ENCODE measurements at places on chromosomes 2 and 18.
A peak's percentile ranks its signal among the peaks of the same experiment; 100 is the strongest.

DNA sequence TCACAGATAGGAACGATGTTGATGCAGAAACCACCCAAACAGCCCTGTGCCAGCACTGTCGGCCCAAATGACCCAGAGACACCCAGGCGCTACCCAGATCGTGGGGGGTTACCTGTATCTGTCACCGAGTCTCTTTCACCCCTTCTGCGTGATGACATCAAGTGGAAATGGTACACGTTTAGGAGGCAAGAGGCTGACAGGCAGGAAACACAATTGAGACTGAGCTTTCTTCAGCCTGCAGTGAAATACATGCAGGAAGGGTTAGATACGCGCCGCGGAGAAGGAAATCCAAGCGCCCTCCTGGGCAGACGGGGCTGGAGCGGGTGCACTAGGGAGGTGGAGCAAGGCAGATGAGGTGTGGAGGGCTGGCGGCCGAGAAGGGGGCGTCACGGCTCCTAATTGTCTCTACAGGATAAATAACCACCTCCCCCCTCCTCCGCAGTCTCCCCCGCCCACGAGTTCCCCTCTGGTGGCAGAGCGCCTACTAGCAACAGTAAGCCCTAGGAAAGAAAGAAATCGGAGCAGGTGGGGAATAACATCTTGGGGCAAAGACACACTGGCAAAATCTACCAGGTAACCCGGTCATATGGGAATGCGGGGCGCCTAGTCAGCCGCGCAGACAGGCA lies at the start of gene RNF152:
Gene RNF152, minus strand, starts transcription at position 325 of the 626 bp plus-strand sequence. CDS start 76,544 bp downstream, outside the sequence.
- DNase-seq = peak; percentile 67

GRCh38 chr2:18408638-18409037 lies 151.8 kb downstream of the RDH14 start:
- no peak for DNase-seq

DNA sequence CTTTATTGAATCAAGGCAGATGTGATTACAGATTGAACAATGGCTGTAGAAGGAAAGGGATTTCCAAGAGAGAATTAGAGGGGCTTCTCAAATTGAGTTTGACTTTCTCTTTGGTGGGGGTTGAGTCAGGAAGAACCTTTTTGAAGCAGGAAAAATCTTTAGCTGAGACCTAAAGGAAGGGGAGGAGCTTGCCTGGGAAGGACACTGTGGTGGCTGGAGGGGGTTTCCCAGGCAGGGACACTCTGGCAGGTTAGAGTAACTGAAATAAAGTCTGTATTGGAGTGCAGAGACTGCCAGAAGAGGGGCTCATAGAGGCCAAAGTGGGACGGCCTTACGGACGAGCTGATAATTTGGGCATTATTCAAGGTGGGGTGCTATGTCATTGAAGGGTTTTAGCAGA lies 69.3 kb downstream of the NEDD4L start:
- DNase-seq = no peak

GRCh38 chr2:102345329-102345920 lies 10.2 kb upstream of the IL18R1 start:
- DNase-seq = no peak

DNA sequence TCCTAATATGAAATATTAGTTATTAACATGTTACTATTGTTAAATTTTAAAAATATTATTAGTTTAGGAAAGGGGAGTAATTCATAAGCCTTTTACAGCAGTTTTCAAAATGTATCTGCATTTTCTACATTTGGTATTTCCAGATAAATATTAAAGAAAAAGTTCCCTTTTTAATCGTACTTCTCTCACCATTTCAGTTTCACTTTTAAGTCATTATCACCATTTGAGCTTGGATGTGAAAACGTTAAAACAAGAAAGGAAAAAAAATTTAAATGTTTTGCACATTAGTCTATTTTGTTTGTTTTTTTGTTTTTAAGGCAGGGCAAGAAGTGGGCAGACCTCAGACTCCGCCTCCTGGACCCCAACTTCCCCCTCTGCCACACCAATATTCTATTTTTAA lies 3.3 kb upstream of the SRSF7 start:
- DNase-seq = no peak

GRCh38 chr2:221167561-221167960 lies 404.5 kb downstream of the EPHA4 start:
- no peak for DNase-seq

DNA sequence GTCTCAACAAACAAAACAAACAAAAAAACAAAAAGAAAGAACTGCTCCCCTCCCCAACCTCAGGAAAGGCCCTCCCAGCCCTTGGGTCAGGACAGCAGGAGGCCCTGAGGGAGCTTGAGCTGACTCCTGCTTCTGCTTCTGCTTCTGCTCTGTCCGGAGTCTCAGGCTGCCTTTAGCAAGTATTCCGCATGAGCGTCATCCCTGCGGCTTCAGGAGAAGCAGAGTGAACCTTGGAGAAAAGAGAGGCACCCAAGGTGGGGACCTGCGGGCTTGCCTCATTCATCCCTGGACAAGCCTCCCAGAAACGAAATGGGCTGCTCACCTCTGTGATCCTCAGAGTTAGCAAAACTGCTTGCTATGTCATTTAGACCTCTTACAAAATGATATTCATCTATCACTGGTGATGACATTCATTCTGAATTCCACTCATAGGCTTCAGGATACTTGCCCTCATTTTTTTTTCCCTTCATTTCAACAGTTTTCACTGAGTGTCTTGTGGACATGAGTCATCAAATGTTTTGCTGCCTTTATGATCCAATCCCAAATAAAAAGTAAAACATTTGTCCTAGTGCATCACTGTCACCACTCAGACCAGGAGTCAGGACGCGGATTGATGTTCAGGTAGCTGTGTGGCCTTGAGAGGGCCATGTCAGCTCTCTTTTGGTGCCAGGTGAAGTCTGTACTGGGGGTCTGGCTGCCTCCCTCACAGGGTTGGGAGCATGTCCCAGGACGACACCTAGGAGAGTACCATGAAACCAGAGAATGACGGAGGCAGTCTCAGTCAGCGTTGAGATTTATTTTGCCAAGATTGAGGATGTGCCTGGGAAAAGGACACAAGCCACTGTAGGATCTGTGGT lies 51.7 kb downstream of the IMPA2 start:
- no peak for DNase-seq

- DNase-seq = no peak
Measured at GRCh38 chr2:128440666-128441340, 122.1 kb upstream of the HS6ST1 start.

DNA sequence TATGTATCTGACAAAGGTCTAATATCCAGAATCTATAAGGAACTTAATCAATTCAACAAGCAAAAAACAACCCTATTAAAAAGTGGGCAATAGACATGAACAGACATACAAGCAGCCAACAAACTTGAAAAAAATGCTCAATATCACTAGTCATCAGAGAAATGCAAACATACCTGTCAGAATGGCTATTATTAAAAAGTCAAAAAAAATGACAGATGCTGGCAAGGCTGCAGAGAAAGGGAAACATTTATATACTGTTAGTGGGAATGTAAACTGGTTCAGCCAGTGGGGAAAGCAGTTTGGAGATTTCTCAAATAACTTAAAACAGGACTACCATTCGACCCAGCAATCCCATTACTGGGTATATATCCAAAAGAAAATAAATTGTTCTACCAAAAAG lies 21.6 kb downstream of the SESTD1 start:
- DNase-seq = no peak

DNA sequence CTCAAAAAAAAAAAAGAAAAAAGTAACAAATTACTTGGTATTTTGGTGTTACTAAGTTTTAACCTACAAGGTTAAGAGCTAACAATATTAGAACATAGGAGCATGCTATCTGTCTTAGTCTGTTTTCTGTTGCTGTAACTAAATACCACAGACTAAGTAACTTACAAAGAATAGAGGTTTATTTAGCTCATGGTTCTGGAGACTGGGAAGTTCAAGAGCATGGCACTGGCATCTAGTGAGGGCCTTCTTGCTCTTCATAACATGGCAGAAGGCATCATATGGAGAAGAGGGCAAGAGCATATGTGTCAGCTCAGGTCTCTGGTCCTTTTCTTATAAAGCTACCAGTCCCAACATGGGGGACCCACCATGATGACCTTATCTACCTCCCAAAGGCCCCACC lies 36.5 kb downstream of the SMARCAL1 start:
- DNase-seq = no peak

- peak; percentile 77 for DNase-seq
Measured at GRCh38 chr2:65300134-65300760, 72.6 kb downstream of the ACTR2 start.

- no peak for DNase-seq
Measured at GRCh38 chr18:69947361-69948133, at the start of gene CD226. CD226 (minus strand) TSS chr18:69947873; CDS start chr18:69947406, 467 bp downstream.

GRCh38 chr2:167944825-167945659 lies 302.4 kb downstream of the STK39 start:
- no peak for DNase-seq

GRCh38 chr2:233395687-233396086 lies 41.4 kb downstream of the DGKD start:
- peak; percentile 80 for DNase-seq

- DNase-seq = peak; percentile 66
Measured at GRCh38 chr18:74342416-74343043, 26.9 kb downstream of the C18orf63 start.

GRCh38 chr18:57965246-57965645 lies 78.8 kb upstream of the NEDD4L start:
- DNase-seq = no peak

- DNase-seq = peak; percentile 86
Measured at GRCh38 chr2:27211943-27212625, at the start of the genes ATRAID and SLC5A6. ATRAID (plus strand) TSS chr2:27212041; CDS start chr2:27212369, 328 bp downstream. SLC5A6 (minus strand) TSS chr2:27212268; CDS start chr2:27207650, 4,618 bp downstream.

GRCh38 chr2:212364112-212364985 lies 174.3 kb downstream of the ERBB4 start:
- DNase-seq = no peak

- DNase-seq = no peak
Measured at GRCh38 chr2:11157296-11157695, 2.0 kb downstream of the SLC66A3 start.

DNA sequence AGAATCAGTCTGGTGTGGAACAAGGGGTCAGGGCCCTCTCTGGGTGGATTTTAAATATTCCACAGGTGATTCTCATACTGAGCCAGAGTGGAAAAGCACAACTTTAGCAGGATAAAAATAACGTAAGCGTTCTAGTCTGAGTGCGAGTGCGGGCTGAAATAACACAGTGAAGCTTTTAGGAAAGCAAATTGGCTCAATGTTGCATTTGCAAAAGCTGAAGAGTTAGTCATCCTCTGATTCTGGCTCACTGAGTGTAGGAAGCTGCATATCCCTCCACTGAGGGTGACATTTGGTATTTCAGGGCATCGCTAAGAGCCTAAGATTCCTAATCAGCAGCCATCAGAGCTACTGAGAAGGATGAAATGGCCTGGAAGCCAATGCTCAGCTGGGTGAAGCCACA lies 134.7 kb downstream of the RIF1 start:
- no peak for DNase-seq

DNA sequence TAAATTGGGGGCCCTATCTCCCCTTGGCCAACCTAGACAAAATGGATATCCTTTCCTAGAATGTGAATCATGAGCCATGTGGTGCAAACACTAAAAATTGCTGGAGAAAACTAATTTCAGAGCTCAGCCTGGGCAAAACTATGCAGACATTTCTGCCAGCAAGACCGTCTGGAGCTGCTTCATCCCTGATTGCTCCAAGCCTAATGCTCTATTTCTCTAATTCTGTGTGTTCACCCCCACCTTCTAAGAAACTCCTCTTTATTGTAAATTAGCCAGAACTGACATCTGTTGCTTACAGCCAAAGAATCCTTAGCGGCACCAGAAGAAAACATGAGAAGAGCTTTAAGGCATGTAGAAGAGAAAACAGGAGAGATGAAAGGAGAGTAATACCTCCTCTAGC lies 337.7 kb upstream of the CHAC2 start:
- DNase-seq = no peak

DNA sequence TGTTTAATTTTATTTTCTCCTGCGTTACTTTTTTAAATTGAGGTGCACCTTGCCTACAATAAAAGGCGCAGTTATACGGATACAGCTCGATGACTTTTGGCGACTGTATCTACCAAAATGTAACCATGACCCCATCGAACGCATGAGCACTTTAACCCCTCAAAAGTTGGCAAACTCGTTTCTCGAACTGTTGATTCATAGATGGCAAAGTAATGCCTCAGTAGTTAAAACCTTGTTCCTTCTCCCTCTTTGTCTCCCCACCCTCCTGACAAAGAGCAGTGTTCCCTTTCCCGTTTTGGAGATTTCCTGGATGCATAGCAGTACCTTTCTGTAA lies 577 bp downstream of the MOGAT1 start:
- DNase-seq = no peak

DNA sequence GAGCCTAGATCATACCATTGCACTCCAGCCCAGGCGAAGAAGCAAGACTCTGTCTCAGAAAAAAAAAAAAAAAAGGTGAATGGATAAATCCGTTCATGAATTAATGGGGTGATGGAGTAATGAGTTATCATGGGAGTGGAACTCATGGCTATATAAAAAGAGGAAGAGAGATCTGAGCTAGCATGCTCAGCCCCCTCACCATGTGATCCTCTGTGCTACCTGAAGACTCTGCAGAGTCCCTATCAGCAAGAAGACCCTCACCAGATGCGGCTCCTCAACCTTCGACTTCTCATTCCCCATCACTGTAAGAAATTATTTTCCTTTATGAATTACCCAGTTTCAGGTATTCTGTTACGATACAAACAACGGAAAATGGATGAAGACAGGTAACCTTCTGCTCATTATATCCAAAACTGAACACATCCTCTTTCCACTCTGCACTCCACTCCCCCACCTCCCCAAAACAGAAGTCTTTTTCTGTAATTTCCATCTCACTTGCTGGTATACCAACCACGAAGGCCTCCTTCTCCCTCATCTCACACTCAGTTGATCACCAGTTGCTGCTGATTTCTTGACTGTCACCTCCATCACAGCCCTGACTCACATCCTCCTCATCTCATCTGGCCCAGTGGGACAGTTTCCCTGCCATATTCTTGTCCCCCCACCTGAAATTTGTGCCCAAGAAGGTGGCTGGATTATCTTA lies 8.8 kb downstream of the RETREG2 start:
- DNase-seq = no peak

- DNase-seq = no peak
Measured at GRCh38 chr2:159300586-159300985, 14.1 kb upstream of the WDSUB1 start.

DNA sequence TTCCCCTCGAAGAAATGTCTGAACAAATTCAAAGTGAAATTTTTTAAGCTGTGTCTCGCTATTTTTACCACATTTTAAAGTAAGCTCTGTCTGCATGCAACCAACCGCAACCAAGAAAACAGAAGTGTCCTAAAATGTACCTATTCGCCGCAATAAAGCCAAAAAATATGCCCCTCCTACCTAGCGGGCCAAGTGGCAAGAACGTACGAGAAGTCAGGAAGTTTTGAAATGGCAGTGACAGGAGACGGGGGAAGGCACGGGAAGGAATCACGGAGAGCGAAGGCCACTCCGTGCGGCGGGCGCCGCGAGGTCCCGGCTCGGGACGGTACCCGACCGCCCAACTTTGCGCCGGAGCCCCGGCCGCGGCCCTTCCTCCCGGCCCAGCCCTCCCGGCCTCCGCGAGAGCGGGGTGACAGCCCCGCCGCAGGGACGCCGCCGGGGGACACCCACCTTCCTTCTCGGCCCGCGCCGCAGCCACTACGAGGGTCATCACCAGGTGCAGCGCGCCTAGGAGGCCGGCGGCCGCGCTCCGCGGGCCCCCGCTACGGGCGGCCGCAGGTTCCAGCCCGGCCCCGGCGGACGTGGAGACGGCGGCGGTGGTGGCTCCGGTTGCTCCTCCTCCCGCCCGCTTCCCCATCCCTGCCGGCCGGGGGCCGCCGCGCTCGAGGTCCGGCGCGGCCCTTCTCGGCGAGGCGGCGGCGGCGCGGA lies 568 bp downstream of the TMEM131 start:
- peak; percentile 39 for DNase-seq
